Femur (tissue), 1 donor: ENCODE measurements at places on chromosomes 12 and 14.

DNA sequence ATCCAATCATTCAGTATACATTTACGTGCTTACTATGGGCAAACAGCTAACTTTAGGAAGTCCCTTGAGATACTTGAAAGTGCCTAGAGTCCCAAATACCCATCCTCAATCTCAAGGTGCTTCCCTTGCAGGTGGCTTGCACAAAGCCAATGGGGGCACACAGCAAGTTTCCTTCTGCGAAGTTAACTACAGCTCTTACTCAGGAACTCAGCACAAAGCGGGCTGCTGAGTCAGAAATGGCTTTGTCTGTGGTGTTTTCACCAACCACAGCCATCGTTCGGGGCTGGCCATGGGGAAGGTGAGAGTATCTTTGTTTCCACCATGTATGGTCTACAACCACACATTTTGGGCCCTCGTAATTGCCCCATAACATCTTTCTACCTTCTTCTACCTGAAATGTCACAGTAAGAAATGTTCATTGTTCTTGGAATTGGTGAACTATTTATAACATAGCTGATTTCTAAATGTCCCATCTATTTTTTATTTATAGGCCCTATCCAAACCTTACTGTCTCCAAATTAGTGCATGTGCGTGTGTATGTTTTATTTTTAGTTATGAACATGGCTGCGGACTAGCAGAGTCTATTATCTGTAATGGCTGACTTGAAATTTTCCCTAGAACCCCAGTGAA is 13.9 kb downstream of the MFAP5 start:
- no peak for DNase-seq

DNA sequence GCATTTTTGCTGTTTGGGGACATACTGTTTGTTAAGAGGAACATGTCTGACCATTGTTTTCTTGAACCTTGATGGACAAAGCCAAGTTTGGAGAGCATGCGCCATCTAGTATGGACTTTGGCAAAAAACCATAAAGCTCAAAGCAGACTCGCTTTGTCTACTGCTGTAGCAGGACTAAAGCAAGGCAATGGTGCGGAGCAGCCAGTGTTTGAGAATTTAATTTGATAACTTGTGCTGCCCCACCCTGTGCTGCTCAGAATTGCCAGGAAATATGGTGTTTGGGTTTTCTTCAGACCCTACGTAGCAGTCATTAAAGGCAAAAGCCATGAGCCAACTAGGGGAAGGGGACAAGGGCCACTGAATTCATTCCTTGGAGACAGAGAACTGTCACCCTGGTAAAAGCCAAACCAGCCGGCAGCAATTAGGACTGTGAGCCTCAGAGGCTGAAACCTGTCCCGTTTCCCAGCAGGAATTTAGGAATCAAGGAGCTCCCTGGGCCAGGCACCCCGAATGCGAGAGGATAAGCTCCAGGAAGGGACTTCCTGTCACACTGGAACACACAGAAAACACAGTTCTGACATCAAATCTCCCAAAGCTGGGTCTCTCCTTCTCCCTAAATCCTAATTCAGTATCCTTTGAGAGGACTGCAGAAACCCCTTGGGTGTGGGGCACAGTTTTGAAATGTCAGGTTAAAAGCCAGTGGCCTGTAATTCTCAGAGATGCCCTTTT is 1.1 kb downstream of the AVIL start:
- DNase-seq = no peak

- no peak for DNase-seq
These were observed 74.5 kb downstream of the LRRC74A start for GRCh38 chr14:76900682-76901081.

DNA sequence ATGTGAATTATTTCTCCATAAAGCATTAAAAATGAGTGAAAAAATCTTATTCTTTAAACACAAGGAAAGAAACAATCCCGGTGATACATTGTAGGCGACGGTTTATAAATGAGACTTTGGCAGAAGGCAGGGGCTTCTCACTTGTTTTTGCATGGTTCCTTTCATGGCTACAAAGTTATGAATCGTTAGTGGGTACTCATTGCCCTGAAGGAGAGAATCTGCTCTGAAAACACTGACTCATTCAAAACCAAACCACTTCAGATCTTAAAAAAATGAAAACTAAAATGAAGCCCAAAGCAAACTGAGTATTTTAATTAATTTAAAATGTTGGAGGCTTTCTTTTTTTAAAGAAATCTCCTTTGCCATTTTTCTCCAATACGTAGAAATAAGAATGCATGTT is 41.4 kb upstream of the AMIGO2 start:
- no peak for DNase-seq

DNA sequence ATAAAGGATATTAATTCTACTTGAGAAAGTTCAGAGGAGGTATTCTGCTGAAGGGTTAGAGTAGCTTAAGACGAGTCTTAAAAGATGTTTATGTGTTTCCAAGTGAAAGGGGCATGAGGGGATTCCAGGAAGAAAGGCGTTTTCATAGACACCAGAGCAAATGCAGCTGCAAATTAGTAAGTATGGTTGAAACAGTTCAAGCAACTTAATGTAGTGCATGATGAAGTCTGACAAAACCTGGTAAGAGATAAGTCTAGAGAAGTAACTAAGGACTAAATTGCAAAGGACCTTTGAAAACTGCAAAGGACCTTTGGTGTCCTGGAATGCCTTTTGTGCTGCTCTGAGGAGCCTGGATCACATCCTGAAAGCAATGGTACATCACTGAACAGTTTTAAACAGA is 11.5 kb downstream of the LUM start:
- DNase-seq = no peak

- DNase-seq = no peak
These were observed 22.2 kb downstream of the ARF6 start for GRCh38 chr14:49915085-49915484.

GRCh38 chr12:131063413-131063812 is 109.7 kb downstream of the ADGRD1 start:
- peak; percentile 13 for DNase-seq

GRCh38 chr14:24459331-24459730 is 16.8 kb upstream of the SDR39U1 start:
- no peak for DNase-seq

GRCh38 chr12:132788375-132789098 is 26.9 kb upstream of the ANKLE2 start:
- DNase-seq = no peak

DNA sequence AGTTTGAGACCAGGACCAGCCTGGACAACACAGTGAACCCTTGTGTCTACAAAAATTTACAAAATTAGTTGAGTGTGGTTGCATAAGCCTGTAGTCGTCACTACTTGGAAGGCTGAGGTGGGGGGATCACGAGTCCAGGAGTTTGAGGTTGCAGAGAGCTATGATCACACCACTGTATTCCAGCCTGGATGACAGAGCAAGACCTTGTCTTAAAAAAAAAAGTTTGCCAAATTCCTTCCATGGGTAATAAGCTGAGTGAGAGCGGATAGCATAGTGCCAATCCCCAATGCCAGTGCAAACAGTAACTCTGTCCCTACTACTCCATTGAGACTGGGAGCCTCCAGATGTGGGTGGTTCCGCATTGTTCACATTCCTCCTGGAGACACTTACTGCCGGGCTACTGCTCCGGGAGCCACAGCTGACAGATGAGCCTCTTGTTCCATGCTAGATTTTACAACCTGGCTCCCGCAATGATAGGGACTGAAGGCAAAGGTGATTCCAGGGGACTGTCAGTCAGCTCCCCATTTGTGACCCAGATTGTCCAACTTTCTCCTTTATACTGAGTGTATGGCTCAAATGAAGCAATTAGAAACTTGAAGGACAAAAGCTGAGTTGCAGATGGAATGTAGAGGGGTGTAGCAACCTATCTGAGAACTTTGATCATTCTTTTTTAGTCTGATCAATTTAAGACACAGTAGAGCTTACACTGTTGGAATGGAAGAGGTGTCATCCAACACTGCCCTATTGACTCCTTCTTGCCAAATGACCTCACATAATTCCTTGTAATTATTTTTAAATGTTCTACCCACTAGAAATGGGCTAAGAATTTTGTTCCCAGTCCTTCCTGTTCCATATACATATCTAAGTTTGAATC is 13.4 kb upstream of the FRMD6 start:
- no peak for DNase-seq

- no peak for DNase-seq
These were observed 4.4 kb downstream of the VDR start for GRCh38 chr12:47900131-47901062.

DNA sequence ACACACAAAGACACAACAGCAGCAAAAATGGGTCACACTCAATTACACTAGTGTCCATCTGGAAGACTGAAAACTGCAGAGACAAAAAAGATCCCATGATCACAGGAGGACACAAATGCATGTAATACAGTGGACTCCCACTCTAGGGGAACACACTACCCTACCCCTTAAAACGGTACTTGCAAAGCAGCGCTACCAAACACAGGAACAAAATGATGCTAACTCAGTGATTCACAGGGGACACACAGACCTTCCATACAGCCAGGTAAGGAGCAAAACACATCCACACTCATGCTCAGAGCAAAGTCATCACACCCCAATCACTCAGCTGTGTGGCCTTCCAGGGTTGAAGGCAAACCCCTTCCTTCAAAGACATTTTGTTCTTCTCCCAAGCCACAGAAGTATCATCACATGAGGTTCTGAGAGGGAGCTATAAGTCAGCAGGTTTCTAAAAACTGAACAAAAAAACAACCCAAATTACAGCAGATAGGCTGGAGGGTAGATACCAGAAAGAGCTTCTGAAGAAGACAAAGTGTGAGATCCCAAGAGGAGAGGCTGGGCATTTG is 14.8 kb downstream of the SMUG1 start:
- no peak for DNase-seq

- DNase-seq = no peak
These were observed 54.6 kb downstream of the TTC8 start for GRCh38 chr14:88879022-88879421.

DNA sequence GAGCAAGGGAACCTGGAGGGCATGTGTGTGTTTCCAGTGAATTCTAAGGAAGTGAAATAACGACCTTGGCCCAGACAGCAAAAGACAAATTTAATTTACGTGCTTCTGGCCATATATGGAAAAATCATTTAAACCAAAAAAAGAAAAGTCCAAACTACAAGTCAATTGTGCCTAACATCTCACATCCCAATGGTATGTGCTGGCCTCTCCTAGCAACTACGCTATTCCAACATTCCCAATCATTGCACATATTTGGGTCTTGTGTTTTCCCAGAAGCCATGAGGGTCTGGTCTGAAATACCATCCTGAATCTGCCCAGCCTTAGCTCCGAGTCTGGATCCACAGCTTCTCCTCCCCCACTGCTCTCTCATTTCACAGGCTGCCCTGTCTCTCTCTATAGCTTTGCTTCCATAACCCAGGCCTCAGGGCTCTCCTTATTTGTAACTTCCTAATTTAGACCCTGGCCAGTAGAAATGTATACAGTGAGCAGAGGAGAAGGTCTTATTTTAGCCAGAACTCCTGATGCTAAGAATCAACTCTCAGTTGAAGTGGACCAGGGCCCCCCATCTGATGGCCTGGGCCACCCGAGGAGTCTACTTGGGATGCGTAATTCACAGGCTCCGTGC is 224.6 kb downstream of the ANO2 start:
- no peak for DNase-seq

DNA sequence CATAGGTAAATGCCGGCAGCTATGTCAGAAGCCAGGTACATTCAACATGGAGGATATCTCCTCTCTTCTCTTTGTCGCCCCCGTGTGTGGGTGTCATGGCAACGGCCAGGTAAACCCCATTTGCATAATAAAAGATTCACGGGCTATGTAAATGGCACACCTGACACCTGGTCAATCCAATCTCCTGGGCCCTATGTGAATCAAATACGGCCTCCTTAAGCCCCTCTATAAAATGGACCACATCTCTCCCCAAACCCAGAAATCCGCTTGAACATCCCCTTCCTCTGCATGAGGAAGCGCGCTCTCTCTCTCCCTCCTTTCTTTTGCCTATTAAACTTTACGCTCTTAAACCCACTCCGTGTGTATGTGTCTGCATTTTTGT is 363.7 kb downstream of the SOX5 start:
- no peak for DNase-seq

- peak; percentile 44 for DNase-seq
These were observed 1304.7 kb upstream of the FLRT2 start for GRCh38 chr14:84225268-84225667.
